ENCODE measurements at places on chromosomes 7 and 10. TPM values are rescaled to one million over a fixed set of nuclear protein-coding genes. Genes with fewer than 3 reads are reported as not detected.

TRIM50 gene
- total RNA-seq: 2.6 TPM

CCDC3 gene
- 1.1 TPM for total RNA-seq

RAPGEF5 gene
- total RNA-seq: 111 TPM

ACSM6 gene
- not detected for total RNA-seq

CDC14C gene
- not detected for total RNA-seq

DYDC1 gene
- total RNA-seq: not detected

NPSR1 gene
- not detected for total RNA-seq

STEAP1 gene
- total RNA-seq: 4.9 TPM

OGA gene
- 183 TPM for total RNA-seq

SLC13A4 gene
- total RNA-seq: not detected

PHYHIPL gene
- 2.5 TPM for total RNA-seq

FAM25G gene
- not detected for total RNA-seq

HOXA2 gene
- total RNA-seq: 24.8 TPM

- DNase-seq: no peak
- H3K27ac ChIP-seq: no peak overlapping the region
- H3K27me3 ChIP-seq: no peaks in the 10 kb centered on the region
- no peaks in the 10 kb centered on the region for H3K4me1 ChIP-seq
- no peaks in the 10 kb centered on the region for H3K36me3 ChIP-seq
Measured at GRCh38 chr7:11587048-11587447, 244.9 kb downstream of the THSD7A start.

GRCh38 chr10:18822156-18822555 lies 162.9 kb downstream of the ARL5B start:
- H3K4me1 ChIP-seq: no peaks in the 10 kb centered on the region
- no peaks in the 10 kb centered on the region for H3K27me3 ChIP-seq
- H3K36me3 ChIP-seq: no peaks in the 10 kb centered on the region
- DNase-seq: no peak
- H3K27ac ChIP-seq: no peak overlapping the region
- H3K4me3 ChIP-seq: no peak overlapping the region

DNA sequence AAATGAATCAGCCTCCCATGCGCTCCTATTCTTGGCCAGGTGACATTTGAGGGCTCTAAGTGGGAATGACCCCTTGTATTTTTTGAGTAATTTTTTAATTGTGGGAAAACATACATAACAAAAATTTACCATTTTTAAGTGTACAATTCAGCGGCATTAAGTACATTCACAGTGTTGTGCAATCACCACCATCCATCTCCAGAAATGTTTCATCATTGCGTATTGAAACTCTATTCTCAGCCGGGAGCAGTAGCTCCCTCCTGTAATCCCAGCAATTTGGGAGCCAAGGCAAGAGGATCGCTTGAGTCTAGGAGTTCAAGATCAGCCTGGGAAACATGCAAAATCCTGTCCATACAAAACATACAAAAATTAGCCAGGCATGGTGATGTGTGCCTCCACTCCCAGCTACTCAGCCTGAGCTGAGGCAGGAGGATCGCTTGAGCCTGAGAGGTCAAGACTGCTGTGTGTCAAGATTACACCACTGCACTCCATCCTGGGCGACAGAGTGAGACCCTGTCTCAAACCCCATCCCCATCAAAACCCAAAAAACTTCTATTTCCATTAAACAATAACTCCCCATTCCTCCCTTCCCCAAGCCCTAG lies 2.5 kb downstream of the ANTXRL start:
- H3K4me1 ChIP-seq: no peaks in the 10 kb centered on the region
- no peaks in the 10 kb centered on the region for H3K36me3 ChIP-seq
- no peaks in the 10 kb centered on the region for H3K27me3 ChIP-seq

- no peaks in the 10 kb centered on the region for H3K27me3 ChIP-seq
- H3K4me3 ChIP-seq: peak overlapping the region; percentile 11
Measured at GRCh38 chr10:74585231-74586087, 240.9 kb upstream of the KAT6B start.

- no peaks in the 10 kb centered on the region for H3K36me3 ChIP-seq
- peak overlapping the region; percentile 62 for H3K27ac ChIP-seq
- H3K27me3 ChIP-seq: no peaks in the 10 kb centered on the region
- DNase-seq: no peak
- peaks cover 46% of the 10 kb centered on the region for H3K4me1 ChIP-seq
Measured at GRCh38 chr7:2512713-2513112, 6.9 kb upstream of the LFNG start.

GRCh38 chr10:987870-988666 lies at the start of gene GTPBP4:
GTPBP4 (plus strand) TSS chr10:988434; CDS start chr10:988480, 46 bp downstream.
- peak within 1 kb of the TSS; percentile 78 for H3K4me3 ChIP-seq
- DNase-seq: peak; percentile 99
- H3K27ac ChIP-seq: peak within 1 kb of the TSS; percentile 88
- H3K27me3 ChIP-seq: no peaks in the 10 kb centered on the region
- H3K36me3 ChIP-seq: peaks cover 4% of the 10 kb centered on the region

DNA sequence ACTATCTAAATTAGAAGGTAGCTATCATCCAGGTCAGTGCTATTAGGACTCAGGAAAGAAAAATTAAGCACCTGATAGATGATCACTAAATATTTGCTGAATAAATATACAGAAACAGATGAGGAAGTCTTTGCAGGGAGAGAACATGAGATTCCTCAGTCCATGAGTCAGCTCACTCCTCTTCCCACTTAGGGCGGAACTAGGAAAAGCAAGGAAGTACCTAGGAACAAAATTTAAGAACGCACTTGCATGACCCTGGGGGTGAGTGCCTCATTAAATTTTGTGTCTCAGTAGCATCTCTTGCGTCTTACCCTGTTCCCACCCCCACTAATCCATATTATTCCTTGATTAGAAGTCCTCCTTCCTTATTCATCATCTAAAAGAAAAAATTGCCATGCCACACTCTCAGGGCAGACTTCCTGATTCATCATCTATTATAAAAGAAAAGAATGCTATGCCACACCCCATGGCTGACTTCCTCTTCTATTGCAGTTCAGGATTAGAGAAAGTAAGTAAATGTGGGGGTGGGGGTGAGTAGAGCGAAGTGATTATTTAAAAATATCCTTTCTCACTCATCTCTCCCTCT lies 208.8 kb downstream of the THSD7A start:
- no peak for DNase-seq
- H3K27ac ChIP-seq: no peak overlapping the region
- no peaks in the 10 kb centered on the region for H3K36me3 ChIP-seq
- no peaks in the 10 kb centered on the region for H3K4me1 ChIP-seq
- no peak overlapping the region for H3K4me3 ChIP-seq
- H3K27me3 ChIP-seq: no peaks in the 10 kb centered on the region

- no peaks in the 10 kb centered on the region for H3K4me1 ChIP-seq
- H3K36me3 ChIP-seq: no peaks in the 10 kb centered on the region
Measured at GRCh38 chr10:57338823-57339558, 928.7 kb downstream of the IPMK start.

DNA sequence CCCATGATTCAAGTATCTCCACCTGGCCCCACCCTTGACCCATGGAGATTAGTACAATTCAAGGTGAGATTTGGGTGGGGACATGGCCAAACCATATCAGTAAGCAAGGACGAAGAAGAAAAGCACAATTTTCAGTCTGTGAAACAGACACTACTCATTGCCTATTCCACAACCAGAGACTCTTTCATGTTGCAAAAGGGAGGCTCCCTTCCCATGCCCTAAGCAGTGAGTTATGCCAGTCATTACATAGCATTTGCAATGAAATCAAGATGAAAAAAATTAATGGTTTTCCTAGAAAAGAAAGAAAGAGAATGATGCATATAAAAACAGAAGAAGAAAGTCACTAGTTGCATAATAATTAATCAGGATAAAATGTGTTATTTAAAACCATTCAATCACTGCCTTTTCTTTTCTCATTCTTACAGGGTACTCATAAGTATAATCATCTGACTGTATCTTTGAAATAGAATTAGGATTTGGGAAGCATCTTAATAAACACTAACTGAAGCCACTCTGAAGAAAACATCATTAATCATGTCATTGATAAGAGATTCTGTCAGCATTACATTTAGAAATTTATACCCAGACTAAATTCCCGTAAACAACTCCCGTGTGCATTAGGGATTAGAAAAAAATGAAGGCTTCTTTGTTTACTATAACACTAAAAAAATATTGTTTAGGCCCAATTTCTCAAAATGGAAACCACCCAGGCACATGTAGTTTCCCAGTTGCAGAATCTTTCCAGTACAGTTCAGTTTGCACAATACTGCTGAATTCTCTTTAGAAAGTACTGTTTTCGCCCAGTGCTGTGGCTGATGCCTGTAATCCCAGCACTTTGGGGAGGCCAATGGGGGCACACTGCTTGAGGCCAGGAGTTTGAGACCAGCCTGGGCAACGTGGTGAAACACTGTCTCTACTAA lies 9.1 kb downstream of the PRPS1L1 start:
- no peak overlapping the region for H3K27ac ChIP-seq
- H3K27me3 ChIP-seq: no peaks in the 10 kb centered on the region
- H3K4me1 ChIP-seq: peaks cover 14% of the 10 kb centered on the region
- no peaks in the 10 kb centered on the region for H3K36me3 ChIP-seq

- no peak for DNase-seq
- no peak overlapping the region for H3K27ac ChIP-seq
- peak overlapping the region; percentile 84 for H3K4me3 ChIP-seq
- no peaks in the 10 kb centered on the region for H3K27me3 ChIP-seq
Measured at GRCh38 chr10:70053841-70054288, 1.2 kb downstream of the MACROH2A2 start.

- H3K36me3 ChIP-seq: peaks cover 47% of the 10 kb centered on the region
- no peak for DNase-seq
- no peaks in the 10 kb centered on the region for H3K27me3 ChIP-seq
- peak overlapping the region; percentile 97 for H3K27ac ChIP-seq
- H3K4me1 ChIP-seq: peaks cover 7% of the 10 kb centered on the region
Measured at GRCh38 chr7:135168001-135168400, 2.5 kb downstream of the CYREN start.

DNA sequence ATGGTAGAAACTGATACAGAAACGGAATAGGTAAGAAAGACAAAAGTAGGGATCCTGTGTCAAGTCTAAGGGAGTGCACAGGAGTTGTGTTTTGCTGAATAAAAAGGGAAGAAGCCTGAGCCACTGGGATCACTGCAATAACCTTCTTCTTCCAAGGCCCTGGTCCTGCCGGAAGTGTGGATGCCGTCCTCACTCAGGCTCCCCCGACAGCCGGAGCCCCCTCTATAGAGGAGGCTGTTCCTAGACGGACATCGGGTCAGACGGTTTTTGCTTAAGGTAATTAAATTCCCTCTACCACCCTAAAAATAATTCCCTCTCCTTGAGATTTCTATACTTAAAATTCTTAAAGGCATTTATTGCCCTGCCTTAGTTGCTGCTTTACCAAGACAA lies 566.9 kb downstream of the PTPRN2 start:
- no peaks in the 10 kb centered on the region for H3K36me3 ChIP-seq
- no peaks in the 10 kb centered on the region for H3K27me3 ChIP-seq
- no peak overlapping the region for H3K4me3 ChIP-seq
- peaks cover 6% of the 10 kb centered on the region for H3K4me1 ChIP-seq
- H3K27ac ChIP-seq: no peak overlapping the region

- H3K4me1 ChIP-seq: no peaks in the 10 kb centered on the region
- no peak overlapping the region for H3K4me3 ChIP-seq
- DNase-seq: no peak
- no peaks in the 10 kb centered on the region for H3K27me3 ChIP-seq
- H3K27ac ChIP-seq: no peak overlapping the region
Measured at GRCh38 chr7:9127901-9128300, 694.5 kb downstream of the NXPH1 start.

DNA sequence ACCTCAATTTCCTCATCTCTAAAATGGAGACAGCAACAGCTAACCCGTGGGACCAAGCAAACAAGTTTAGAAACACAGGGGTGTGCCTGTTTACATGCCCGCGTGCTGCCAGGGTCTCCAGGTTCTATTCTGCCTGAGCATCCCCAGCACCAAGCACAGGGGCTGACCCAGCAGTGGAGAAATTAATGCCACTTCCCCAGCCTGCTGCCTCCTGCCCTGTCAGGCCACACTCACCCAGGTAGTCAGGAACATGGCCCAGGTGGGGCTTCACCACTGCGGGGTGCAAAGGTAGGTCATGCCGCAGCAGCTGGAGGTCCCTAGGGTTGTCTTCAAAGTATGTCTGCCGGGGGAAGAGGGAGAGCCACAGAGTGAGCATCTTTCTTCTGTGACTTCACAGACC lies 5.8 kb downstream of the DDX56 start:
- no peaks in the 10 kb centered on the region for H3K27me3 ChIP-seq
- H3K4me3 ChIP-seq: no peak overlapping the region
- no peak overlapping the region for H3K27ac ChIP-seq
- H3K36me3 ChIP-seq: no peaks in the 10 kb centered on the region
- no peak for DNase-seq

GRCh38 chr10:53108317-53108934 lies 335.8 kb upstream of the MBL2 start:
- H3K36me3 ChIP-seq: no peaks in the 10 kb centered on the region
- H3K27ac ChIP-seq: no peak overlapping the region
- DNase-seq: no peak
- H3K4me1 ChIP-seq: no peaks in the 10 kb centered on the region
- no peak overlapping the region for H3K4me3 ChIP-seq

- no peaks in the 10 kb centered on the region for H3K4me1 ChIP-seq
- H3K4me3 ChIP-seq: no peak overlapping the region
- H3K36me3 ChIP-seq: no peaks in the 10 kb centered on the region
Measured at GRCh38 chr10:51010977-51011376, 63.3 kb upstream of the PRKG1 start.

- DNase-seq: no peak
- H3K27me3 ChIP-seq: no peaks in the 10 kb centered on the region
- no peaks in the 10 kb centered on the region for H3K4me1 ChIP-seq
- H3K27ac ChIP-seq: no peak overlapping the region
- no peaks in the 10 kb centered on the region for H3K36me3 ChIP-seq
Measured at GRCh38 chr10:116995648-116996047, 9.3 kb downstream of the SHTN1 start.

GRCh38 chr7:73707045-73707631 lies 12.3 kb downstream of the STX1A start:
- H3K36me3 ChIP-seq: no peaks in the 10 kb centered on the region
- no peaks in the 10 kb centered on the region for H3K4me1 ChIP-seq
- H3K4me3 ChIP-seq: no peak overlapping the region
- H3K27ac ChIP-seq: no peak overlapping the region
- DNase-seq: peak; percentile 46
- no peaks in the 10 kb centered on the region for H3K27me3 ChIP-seq

DNA sequence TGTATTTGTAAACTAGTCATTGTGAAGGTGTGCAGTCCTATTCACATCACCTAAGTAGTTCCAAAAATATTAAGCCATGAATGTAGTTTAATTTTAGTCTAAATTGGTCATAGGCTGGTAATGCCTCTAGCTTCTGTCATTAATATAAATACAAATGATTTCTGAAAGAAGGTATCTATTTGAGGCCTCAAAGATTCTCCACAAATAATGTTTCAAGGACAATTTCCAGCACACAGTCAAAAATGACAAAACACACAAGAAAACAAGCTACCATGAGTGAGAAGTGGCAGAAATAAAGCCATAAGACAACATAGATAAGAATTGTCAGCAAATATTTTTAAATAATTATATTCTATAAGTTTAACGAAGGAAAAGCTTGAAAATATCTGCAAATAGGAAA lies 66.7 kb upstream of the PDK4 start:
- H3K27me3 ChIP-seq: no peaks in the 10 kb centered on the region
- no peak overlapping the region for H3K4me3 ChIP-seq
- H3K36me3 ChIP-seq: no peaks in the 10 kb centered on the region
- H3K4me1 ChIP-seq: no peaks in the 10 kb centered on the region

- no peak overlapping the region for H3K4me3 ChIP-seq
- no peak overlapping the region for H3K27ac ChIP-seq
- no peaks in the 10 kb centered on the region for H3K4me1 ChIP-seq
- no peaks in the 10 kb centered on the region for H3K27me3 ChIP-seq
Measured at GRCh38 chr7:51278797-51279196, 37.8 kb downstream of the COBL start.

- no peak overlapping the region for H3K4me3 ChIP-seq
- H3K27ac ChIP-seq: no peak overlapping the region
- peaks cover 61% of the 10 kb centered on the region for H3K36me3 ChIP-seq
- no peaks in the 10 kb centered on the region for H3K4me1 ChIP-seq
- no peak for DNase-seq
Measured at GRCh38 chr7:102111061-102112041, 175.3 kb upstream of the SH2B2 start.
